ENCODE measurements at places on chromosomes 13 and 19.

GRCh38 chr19:6213696-6214641 is 65.8 kb downstream of the MLLT1 start:
- no peak for DNase-seq

GRCh38 chr13:39224671-39225240 is 186.5 kb downstream of the NHLRC3 start:
- no peak for DNase-seq

GRCh38 chr13:32403108-32403507 is 24.8 kb downstream of the N4BP2L1 start:
- DNase-seq: no peak

DNA sequence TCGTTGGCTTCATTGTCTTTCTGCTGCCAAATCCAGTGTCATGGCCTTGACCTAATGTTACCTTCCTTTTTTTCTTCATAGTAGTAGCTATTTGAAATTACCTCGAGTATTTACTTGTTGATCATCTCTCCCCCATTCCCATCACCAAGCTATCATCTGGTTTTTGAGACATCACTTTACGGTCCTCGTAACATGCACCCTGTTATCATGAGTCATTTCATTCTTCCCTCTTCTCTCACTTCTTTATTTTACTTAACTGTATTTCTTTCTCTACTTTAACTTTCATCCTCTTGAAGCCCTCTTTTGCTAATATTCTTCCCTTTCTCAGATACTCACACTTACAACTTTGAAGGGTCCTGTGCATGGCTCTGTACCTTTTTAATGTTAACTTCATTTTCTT is 31.8 kb downstream of the TPP2 start:
- DNase-seq: no peak
